ENCODE measurements at places on chromosomes 2 and 18. TPM values are rescaled to one million over a fixed set of nuclear protein-coding genes. Genes with fewer than 3 reads are reported as not detected.

Gene CNOT9
- total RNA-seq = 82.1 TPM

Gene ZAP70
- not detected for total RNA-seq

Gene UGT1A10
- total RNA-seq = not detected

Gene PTPN2
- 40.2 TPM for total RNA-seq

Gene REG3A
- not detected for total RNA-seq

Gene AQP12B
- total RNA-seq = not detected

Gene MZT2A
- total RNA-seq = 135 TPM

Gene GAREM2
- 1.2 TPM for total RNA-seq

Gene ARID5A
- total RNA-seq = 11.7 TPM

Gene BMP10
- not detected for total RNA-seq

DNA sequence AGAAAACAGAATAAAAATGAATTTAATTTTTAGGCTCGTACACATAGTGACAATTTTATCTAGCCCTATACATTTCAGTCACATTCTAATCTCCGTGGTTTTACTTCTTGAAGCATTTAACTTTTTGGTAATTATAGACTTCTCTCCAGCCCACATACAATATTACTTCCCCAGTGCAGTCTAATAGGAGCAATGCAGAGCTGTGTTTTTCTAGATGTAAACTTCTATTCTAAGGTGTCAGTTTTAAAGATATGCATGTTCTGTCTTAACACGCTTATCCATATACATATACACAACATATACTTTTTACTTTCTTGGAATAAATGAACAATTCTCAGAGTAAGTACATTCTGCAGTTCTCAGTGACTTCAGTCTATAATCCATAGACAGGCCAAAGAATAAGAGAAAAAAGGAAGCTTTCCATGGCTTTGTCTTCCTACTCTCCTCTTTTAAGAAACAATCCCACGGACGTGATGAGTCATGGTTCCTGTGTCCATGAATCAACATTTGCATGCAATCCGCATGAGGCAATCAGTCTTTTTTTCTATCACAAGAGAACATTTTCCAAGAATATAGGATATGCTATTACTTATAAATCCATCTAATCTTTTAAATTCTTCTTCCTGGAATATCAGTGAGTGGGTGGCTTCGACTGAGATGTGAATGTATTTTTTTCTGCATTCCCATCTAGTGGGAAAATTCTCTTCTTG is 42.8 kb downstream of the CCDC102B start:
- peak; percentile 95 for DNase-seq

GRCh38 chr2:177633910-177634294 is 241.3 kb downstream of the AGPS start:
- no peak for DNase-seq

GRCh38 chr2:31322371-31322770 is 88.4 kb downstream of the EHD3 start:
- no peak for DNase-seq

DNA sequence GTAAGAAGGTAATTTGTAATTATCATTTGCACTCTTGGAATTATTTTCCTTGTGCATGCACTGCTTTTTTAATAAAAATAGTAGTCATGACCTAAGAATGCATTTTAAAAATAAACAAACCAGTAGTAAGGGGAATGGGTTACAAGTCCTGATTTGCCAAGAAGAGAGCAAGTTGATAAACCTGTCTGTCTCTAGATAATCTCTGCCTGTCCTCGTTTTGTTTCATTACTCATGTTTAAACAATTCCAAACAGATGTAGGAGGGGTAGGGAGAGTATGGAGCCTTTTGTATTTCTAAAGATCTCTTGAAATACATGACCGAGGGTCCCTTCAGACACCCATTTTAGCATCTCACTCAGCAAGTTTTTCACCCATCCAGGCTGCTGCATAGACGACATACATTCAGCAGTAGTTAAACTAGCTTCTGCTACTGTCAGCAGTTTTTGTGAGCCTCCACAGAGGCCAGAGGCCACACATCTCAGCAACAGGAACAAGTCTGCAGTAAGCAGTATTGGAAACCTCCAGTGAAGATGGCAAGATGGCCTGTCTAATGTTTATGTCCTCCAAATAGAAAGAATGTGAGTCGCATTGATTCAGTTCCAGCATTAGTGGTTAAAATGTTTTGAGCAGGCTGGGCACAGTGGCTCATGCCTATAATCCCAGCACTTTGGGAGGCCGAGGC is 2.3 kb upstream of the EXOC6B start:
- peak; percentile 75 for DNase-seq

GRCh38 chr18:48743886-48744285 is 205.1 kb downstream of the CTIF start:
- no peak for DNase-seq

- no peak for DNase-seq
Observed at GRCh38 chr18:62556397-62556796, 33.6 kb downstream of the ZCCHC2 start.

DNA sequence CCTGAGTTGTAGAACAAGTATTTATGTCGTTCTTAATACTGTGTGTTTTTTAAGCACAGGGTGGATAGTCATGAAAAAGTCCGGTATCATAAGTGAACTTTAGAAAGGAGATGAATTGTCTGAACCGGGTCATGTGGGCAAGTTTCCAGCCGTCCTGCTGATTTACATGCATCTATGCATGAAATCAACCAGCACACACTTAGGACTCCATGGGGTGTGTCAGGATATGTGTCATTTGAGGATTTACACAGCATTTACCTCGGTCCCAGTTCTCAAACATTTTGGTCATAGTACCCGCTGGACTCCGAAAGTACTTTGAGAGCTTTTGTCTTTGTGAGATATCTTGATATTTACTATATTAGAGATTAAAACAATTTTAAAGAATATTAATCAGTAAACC is 47.5 kb upstream of the TWSG1 start:
- no peak for DNase-seq

DNA sequence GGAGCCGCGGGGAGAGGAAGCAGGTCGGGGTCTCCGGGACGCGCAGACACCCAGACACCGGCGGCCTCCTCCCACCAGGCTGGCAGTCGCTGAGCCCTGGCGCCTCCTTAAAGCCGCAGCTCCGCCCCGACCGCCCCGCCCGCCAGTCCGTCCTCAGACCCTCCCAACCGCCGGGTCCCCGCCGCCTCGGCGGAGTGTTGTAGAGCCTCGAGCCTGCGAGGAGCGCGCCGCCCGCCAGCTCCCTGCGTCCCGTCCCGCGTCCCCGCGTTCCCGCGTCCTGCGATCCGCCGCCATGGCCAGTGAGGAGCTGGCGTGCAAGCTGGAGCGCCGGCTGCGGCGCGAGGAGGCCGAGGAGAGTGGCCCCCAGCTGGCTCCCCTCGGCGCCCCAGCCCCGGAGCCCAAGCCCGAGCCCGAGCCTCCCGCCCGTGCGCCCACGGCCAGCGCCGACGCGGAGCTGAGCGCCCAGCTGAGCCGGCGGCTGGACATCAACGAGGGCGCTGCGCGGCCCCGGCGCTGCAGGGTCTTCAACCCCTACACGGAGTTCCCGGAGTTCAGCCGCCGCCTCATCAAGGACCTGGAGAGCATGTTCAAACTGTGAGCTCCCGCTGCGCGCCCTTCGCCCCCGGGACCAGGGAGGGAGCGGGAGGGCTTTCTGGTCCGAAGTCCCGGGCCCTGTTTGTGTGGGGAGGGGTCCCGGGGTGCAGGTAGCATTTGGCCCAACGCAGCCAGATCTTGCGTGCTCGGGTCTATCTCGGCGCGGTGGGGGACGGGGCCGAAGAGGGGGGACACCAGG is at the start of gene EFHD1:
Gene EFHD1, plus strand, starts transcription at position 192 of the 793 bp plus-strand sequence. Its CDS starts 101 bp downstream, at position 293.
- DNase-seq = no peak

GRCh38 chr2:231371430-231372054 is 24.0 kb upstream of the B3GNT7 start:
- DNase-seq = no peak

GRCh38 chr2:167637741-167638140 is 609.7 kb downstream of the STK39 start:
- no peak for DNase-seq

DNA sequence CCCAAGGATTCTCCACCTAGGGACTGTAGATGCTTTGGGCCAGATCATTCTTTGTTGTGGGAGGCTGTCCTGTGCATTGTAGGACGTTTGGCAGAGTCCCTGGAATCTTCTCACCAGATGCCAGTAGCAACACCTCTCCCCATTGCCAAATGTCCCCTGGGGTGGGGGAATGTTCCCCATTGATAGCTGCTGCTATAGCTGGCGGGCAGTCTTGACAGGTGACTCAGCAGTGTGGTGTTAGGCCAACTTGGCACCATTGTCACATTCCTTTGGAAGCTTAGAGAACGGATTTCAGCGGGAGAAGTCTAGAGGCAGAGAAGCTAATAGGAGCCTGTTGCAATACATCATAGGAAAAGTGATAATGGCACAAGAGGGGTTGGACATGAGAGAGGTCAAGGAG is 495.7 kb upstream of the SMIM21 start:
- DNase-seq = peak; percentile 32

DNA sequence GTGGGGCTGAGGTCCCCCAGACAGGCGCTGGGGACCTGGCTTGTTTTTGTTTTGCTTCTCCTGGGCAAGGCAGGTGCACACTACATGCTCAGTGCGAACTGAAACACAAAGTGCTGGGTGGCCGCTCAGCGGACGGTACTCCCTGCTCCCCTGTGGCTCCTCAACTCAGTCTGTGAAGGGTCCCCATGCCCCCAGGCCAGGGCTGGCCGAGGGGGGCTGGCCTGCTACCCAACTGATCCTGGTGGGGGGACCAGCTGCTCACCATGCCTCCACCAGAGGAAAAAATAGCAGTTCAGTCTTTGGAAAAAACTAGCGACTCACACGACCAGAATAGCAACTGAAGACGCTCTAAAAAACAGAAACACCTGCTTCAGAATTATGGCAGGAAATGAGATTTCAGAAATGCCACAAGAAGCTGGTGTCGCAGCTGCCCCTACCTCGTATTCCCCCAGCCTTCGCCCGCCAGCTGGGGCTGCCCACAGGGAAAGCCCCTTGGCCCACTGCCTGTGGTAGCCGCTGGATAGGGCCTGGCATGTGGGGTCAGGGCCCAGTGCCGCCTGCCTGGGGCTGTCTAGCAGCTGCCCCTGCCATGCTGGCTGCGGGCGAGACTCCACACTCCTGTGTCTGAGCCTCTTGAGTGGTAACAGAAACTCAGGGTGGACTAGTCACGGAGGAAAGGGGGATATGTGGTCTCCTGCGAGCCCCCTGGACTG is 43.7 kb downstream of the MEX3C start:
- peak; percentile 78 for DNase-seq

DNA sequence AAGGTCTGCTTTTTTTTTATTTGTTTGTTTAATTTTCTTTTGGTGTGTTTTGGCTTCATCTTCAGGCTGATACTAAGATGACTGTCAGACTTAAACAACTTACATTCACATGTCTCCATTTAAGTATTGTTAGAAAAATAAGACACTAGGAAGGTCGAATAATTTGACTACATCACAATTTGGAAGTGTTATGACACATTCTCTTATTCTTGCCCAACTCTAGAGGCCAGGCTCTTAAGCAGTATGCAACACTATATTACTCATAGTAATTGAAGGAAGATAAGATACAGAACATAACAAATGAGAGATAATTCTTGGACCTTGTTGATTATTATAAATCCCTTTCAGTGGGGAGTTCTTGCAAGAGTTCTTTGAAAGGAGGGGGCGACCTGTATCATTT is 295.3 kb upstream of the COL3A1 start:
- peak; percentile 66 for DNase-seq

GRCh38 chr18:58177896-58178470 is 134.0 kb downstream of the NEDD4L start:
- no peak for DNase-seq

GRCh38 chr18:56565046-56565445 is 73.3 kb downstream of the TXNL1 start:
- DNase-seq = no peak

GRCh38 chr2:213199871-213200270 is 48.5 kb upstream of the IKZF2 start:
- no peak for DNase-seq

DNA sequence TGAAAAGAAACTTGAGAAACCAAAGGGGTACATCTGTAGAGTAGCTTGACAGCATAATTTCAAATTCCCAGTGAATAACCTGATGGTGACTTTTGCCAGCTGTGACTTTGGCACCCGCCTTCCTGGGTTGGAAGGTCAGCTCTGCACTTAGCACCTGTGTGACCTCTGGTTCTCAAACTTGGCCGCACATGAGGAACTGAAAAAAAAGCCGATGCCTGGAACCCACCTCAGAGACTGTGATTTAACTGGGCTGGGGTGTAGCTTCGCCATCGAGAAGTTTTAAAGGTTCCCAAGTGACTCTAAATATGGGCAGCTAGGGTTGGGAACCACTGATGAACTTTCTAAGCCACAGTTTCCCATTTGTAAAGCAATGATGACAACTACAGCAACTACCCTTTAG is 6.5 kb downstream of the EFEMP1 start:
- DNase-seq = no peak

- DNase-seq = no peak
Observed at GRCh38 chr2:113357071-113357470, 78.3 kb upstream of the PAX8 start.

GRCh38 chr2:77479395-77479794 is 42.8 kb downstream of the LRRTM4 start:
- DNase-seq = no peak

- no peak for DNase-seq
Observed at GRCh38 chr2:204585930-204586329, 40.7 kb downstream of the PARD3B start.

GRCh38 chr2:64406407-64406774 is 47.6 kb upstream of the LGALSL start:
- no peak for DNase-seq

GRCh38 chr2:98085649-98086048 is 1.3 kb upstream of the VWA3B start:
- no peak for DNase-seq

DNA sequence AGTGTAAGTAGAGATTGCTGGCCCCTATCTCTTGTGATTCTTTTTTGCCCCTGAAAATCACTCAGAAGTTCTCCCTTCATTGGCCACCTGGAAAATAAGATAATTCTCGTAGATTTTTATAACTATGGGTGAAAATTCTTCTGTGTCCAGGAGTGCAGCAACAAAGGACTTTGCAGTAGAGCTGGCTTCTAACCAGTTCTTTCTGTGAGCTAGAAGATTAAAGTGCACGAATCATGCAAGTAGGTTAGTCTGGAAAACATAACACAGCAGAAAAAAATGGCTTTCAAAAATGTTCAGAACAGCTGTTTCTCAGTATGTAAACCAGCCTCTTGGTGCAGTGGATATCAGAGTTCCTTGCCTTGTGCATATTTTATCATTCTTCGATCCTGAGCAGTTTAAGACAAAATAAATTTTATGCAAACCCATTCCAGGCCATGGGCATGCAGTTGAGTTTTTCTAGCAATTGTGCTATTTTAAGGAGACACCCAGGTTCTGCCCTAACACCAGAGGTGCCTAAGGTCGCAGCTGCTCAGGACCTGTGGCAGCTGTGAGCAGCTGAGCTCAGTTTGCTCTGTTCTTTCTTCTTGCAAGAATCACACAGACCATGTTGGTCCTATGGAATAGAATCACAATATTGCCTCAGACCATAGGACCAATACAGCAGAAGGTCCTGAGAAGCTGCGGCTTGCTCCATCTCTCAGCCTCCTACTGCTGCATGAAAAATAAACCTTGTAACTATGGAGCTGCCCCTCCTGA is 80.9 kb upstream of the BCL2L11 start:
- no peak for DNase-seq
